ENCODE measurements at places on chromosomes 12 and 14. TPM values are rescaled to one million over a fixed set of nuclear protein-coding genes. Genes with fewer than 3 reads are reported as not detected.

GRCh38 chr12:122421187-122421820, 1.2 kb downstream of the CLIP1 start:
- DNase-seq, result no peak

DNA sequence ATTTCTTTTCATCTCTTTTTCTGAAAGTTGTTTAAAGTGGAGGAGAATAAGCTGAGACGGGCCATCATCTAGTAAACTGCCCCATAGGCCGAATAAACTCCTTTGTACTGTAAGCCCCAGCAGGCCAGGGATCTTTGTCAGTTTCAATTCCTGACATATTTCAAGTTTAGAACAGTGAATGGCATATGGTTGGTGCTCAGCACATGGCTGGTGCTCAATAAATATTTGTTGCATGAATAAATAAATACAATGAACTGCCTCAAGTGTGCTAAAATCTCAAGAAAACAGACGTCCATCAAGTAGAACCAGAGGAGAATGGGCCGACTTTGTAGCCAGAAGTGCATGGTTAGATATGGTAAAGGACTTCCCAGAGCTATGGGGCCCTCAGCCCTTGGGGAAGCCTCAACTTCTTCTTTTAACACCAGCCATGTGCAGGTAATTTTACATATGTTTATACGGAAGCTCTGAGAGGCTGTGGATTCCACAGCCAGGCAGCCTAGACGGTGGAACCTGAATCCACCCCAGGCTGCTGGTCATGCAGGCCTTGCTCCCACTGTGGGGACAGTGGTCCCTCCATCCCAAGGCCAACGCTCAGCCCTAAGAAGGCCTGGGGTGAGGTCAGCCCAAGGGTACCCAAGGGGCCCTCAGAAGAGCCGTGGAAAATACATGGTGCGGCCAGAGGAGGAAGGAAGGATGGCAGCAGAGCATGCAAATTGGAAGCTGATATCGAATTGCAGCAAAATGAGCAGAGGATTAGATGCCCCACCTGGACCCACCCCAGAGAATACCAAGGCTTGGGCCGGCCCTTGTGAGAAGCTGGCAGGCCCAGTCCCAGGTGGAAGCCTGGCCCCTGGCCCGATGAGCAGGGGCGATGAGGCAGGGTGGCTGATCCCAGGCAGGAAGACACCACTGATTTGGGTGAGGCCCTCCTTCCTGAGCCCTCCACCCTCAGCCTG, 8.7 kb upstream of the AQP2 start:
- DNase-seq, result no peak

DNA sequence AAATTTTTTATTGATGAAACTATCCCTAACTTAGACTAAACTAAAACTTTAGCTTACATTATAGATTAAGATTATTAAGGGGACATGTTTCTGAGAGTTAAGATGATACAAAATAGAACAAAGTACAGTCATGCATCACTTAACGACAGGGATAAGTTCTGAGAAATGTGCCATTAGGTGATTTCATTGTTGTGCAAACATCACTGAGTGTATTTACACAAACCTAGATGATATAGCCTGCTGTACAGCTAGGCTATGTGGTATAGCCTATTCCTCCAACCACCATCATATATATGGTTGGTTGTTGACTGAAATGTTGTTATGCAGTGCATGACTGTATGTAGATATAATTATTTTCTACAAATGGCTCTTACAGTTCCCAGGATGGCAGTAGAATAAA, 46.5 kb downstream of the ATP6V1D start:
- no peak for DNase-seq

DNA sequence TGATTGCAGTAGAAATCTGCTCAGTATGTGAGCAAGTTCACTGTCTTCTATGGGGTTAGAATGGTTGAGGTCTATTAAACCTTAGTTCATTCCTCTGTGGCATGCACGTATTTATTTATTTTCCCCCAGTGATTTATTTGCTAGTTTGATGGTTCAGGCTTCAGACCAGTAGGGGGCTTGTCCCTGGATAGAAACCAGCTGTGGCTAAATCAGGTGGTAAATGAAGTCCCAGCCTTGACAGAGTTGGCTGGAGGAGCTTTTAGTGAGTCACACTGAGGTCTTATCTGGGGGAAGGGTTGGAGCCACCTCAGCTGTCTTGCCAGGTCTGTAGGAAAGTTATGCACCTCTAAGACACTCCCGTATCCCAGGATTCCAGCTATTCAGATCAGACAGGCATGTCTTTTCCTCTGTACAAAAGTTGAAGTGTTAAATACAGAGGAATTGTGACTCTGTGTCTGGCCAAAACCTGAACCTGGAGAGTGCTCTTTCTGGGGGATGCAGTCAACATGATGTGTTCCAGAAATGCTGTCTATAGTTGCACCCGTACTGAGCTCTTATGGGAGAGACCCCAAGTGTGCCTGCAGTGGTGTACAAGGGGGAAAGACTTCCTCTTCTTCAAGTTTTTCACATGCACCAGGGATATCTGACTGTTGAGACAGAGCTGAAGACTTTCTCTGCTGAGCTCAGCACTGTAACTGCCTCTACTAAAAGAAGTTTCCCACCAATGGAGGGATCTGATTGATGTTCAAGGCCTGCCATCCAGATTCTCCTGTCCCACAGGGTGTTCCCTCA, 1322.1 kb downstream of the TMEM121 start:
- DNase-seq, result peak; percentile 52

- no peak for DNase-seq
These were observed 645.1 kb downstream of the SLC16A7 start for GRCh38 chr12:60240891-60241290.

GRCh38 chr12:80766897-80767296, 50.2 kb downstream of the MYF5 start:
- no peak for DNase-seq

NR4A1 gene
- total RNA-seq, result 465 TPM

Measured in vagina (tissue), 2 donors.